Stimulated activated CD8-positive, alpha-beta memory T cell treated with anti-CD3 and anti-CD28 coated beads, Interleukin-7, amount 100 ng/mL, for 4 hours (primary cell): ENCODE measurements at places on chromosomes 1 and 21.

GRCh38 chr1:187013582-187014200 lies 184.9 kb downstream of the PLA2G4A start:
- DNase-seq, result no peak

GRCh38 chr1:9289090-9289534 lies 3.6 kb upstream of the SPSB1 start:
- peak; percentile 56 for DNase-seq

DNA sequence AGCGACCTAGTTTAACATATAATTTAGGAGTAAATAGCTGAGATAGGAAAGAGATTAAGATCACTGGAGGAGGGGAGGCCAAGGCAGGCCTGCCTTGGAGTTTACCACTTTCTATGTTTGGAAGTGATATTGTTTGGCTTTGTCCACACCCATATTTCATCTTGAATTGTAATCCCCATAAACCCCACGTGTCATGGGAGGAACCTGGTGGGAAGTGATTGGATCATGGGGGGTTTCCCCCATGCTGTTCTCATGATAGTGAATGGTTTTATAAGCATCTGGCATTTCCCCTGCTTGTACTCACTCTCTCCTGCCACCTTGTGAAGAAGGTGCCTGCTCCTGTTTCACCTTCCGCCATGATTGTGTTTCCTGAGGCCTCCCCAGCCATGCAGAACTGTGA lies 58.3 kb upstream of the ARTN start:
- DNase-seq, result no peak

DNA sequence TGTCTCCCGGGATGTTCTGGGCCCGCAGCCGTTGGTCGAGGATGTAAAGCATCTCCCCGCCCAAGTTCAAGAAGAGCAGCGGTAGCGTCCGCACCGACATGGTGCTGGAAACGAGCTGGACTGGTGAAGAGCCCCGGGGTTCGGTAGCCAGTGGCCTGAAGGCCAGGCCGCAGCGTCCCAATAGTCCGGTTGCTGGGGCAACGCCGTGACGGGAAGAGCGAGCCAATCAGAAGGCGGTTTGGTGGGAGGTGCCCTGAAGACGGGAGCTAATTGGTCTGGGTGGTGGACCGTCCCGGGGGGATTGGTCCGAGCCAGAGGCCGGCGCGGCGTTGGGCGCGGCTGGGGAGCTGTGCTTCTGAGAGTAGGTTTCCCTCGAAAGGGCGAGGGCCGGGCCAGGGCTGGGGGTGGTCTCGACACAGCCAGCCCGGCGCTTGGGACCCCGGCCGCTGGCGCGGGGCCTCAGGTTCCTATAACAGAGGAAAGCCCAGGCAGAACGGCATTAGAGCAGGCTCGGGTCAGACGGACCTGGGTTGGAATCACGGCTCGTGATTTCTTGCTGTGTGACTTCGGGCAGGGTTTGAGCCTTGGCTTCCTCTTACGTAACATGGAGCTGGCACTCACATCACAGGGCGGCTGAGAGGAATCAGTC lies at the start of gene OSCP1:
Gene OSCP1, minus strand, starts transcription at position 182 of the 649 bp plus-strand sequence. Its CDS starts 82 bp downstream, at position 100.
- peak; percentile 80 for DNase-seq

- DNase-seq, result no peak
Measured at GRCh38 chr1:18299441-18300338, 181.0 kb upstream of the KLHDC7A start.

- no peak for DNase-seq
Measured at GRCh38 chr1:209265301-209265700, 318.2 kb upstream of the CAMK1G start.

DNA sequence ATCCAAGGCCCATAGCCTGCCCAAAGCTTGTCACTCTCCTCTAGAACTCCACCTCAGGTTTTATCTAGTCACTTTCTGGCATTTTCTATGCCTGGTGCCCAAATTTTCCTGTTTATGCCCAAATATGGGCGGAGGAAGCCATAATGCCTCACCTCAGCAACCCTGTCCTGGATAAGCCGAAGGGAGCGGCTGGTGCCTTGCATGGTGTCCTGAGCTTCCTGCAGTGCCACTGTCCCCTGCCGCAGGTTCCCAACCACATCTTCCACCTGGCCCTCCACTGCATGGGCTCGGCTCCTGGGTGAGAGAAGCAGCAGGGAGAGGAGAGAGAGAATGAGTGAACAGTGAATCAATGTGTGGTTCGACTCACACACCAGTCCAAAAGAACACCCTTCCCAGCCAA lies 34.2 kb downstream of the CAMK1G start:
- no peak for DNase-seq

- DNase-seq, result no peak
Measured at GRCh38 chr1:187617776-187618175, 789.0 kb downstream of the PLA2G4A start.

GRCh38 chr1:179831852-179832699 lies 45.5 kb downstream of the TOR1AIP2 start:
- no peak for DNase-seq

GRCh38 chr1:115437196-115437595 lies 99.1 kb upstream of the NGF start:
- DNase-seq, result no peak

- DNase-seq, result no peak
Measured at GRCh38 chr1:47225430-47226100, 6.5 kb downstream of the TAL1 start.

GRCh38 chr1:30477588-30477987 lies 245.8 kb downstream of the MATN1 start:
- DNase-seq, result no peak

GRCh38 chr1:43293896-43294760 lies 6.7 kb upstream of the TIE1 start:
- DNase-seq, result no peak

GRCh38 chr1:84735483-84735882 lies 45.2 kb upstream of the SSX2IP start:
- no peak for DNase-seq

DNA sequence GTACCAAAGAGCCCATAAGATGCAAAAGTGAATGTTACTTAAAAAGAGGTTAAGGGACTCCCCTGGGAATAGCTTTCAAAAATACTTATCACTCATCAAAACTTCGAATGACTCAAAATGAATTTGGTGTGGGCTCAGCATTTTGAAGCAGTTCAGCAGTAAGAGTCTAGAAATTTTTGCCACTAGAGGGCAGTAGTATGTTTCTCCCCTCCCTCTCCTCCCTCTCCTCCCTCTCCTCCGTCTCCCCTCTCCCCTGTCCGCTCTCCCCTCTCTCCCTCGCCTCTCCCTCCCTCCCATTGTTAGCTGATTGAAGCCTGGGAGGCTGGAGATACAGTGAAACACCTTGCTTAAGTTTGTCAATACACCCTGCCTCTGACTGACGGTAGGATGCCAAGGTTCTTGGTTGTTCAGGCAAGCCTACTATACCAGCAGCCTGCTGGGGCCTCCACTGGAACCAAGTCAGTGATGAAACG lies 70.8 kb upstream of the TENT5C start:
- no peak for DNase-seq

DNA sequence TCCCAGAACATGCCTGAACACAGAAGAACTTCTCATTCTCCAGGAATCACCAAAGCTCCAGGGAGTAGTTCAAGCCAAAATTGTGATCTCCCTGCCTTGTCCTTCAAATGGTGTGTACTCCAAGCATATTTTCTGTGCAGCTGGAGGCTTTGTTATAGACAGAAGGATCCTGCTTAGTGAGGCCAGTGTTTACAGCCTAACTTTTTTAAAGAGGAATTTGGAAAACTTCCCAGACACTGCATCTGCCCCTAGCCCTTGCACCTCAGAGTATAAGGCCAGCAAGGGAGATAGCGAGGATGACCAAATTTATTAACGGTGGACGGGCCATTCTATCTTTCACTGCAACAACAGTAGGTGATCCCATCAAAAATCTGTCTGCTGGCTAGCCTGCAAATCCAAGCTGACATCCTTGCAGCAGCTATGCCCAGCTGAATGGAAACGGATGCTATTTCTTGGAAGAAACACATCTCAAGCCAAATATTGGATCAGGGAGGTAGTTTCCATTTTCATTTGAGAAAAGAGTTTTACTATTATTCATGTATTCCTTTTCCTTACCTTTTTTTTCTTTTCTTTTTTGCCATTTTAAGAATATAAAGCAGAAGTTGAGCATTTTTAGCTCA lies 249.8 kb downstream of the USH2A start:
- DNase-seq, result no peak

GRCh38 chr1:150762552-150762951 lies 3.0 kb downstream of the CTSS start:
- no peak for DNase-seq

GRCh38 chr1:180228648-180229482 lies 1.2 kb upstream of the LHX4 start:
- no peak for DNase-seq

DNA sequence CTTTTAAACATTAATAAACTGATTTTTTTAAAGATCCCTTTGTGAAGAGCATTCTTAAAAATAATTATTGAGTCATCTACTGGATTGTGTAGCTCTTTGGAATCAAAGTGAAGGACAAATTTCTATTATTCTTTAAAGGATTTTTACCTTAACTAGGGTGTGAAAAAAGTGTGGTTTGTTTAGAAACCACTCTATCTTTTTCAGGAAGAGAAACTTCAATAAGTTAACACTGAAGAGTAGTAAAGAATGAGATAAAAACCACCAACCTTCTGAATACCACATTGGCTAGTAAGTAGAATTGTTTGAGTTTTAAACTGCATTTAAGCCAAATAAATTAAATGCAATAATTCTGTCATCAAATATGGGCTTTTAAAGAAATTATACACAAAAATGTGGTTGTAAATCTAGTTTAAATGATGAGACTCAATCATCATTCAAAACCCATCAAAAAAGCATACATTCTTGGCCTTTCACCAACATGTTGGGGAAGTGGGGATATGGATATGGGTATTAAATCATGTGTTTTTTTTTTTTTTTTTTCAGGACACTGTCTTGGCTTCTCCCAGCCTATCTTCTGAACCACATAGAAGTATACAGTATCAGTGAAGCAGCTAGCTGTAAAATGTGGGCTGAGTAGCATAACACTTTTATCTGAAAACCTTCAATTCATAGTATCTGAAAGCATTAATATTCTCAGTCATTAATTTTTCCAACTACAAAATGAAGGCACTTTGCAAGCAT lies 4.8 kb downstream of the S1PR1 start:
- DNase-seq, result no peak

GRCh38 chr1:33393524-33393923 lies 37.4 kb downstream of the PHC2 start:
- no peak for DNase-seq

DNA sequence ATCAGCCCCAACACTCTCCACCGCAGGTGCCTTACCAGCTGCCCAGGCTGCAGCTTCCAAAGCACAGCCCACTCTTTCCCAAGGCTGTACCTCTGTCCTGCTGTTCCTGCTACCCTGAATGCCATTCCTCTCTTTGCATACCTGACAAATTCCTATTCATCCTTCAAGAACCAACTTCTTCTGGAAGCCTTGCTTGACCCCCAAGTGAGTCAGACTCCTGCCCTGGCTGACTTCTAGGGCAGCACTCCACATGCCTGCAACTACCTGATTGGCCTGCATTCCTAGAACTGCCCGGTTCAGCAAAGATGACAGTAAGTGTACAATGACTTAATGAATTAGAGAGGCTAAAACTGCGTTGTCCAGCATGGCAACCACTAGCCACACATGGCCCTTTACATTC lies 20.8 kb upstream of the PDZK1IP1 start:
- no peak for DNase-seq

DNA sequence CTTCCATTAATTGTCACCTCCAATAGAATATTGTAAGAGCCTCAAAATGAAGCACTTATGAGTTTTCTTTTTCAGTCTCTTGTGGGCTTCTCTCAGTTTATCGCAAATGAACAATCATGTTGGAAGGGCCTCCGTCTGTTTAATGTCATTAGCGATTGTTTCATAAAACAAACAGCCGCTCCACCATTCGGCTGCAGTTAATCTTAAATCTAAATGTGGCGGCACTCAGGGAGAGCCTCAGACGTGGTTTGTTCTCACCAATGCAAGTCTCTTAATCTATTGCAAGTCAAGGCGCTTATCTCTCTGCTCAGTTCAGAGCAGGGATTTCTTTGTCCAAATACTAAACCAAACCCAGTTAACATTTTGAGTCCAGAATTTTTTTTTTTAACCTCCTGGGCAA lies 34.9 kb upstream of the ESRRG start:
- DNase-seq, result no peak
